ENCODE measurements at places on chromosomes 13 and 19.

DNA sequence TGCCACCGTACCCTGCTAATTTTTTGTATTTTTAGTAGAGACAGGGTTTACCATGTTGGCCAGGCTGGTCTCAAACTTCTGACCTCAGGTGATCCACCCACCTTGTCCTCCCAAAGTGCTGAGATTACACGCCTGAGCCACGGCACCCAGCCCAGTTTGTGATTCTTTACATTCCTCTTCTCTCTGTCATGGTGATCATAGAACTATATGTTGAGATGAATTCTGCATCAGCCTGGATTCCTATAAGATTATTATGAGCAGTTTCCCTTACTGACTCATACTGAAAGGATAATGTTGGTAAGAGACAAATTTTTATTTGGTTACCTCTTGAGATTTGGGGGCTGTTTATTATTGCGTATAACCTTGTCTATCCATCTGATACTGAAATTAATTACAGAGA is 121.5 kb upstream of the CSNK1A1L start:
- no peak for DNase-seq

DNA sequence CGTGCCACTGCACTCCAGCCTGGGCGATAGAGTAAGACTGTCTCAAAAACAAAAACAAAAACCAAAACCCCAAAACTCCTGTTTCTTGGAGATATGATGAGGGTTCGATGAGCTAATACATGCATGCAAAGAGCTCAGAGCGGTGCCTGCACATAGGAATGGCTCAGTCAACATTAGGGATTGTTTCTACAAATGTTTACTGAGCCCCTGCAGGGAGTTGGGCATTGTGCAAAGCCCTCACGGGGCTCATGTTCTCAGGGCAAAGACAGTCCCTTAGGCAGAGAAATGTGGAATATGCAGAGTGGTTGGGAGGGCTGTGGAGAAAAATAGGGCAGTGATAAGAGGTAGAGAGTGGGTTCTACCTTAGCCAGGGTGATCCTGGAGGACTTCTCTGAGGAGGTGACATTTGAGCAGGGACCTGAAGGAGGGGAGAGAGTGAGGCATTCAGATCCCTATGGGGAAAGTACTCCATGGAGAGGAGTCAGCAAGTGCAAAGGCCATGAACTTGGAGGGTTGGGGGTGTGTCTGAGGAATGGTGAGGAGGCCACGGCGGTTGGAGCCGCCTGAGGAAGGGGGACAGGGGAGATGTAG is 1.5 kb upstream of the EHD2 start:
- no peak for DNase-seq

DNA sequence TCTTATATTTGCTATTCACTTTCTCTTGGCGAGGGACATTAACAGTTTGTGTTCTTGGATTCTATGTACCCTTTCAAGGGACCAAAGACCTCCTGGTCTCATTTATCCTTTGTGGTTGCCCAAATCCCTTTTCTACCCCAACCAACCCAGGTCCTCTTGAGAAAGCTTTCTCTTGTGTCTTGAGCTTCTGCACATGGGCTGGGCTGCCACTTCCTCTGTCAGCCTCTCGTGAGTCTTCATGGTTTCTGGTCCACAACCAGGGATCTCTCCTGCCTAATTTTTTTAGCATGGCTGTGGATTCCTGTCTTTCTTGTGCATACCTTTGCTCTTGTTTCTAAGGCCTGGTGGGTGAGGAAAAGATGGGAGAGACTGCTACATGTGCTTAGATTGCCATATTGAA is 14.9 kb downstream of the TIMM13 start:
- no peak for DNase-seq

DNA sequence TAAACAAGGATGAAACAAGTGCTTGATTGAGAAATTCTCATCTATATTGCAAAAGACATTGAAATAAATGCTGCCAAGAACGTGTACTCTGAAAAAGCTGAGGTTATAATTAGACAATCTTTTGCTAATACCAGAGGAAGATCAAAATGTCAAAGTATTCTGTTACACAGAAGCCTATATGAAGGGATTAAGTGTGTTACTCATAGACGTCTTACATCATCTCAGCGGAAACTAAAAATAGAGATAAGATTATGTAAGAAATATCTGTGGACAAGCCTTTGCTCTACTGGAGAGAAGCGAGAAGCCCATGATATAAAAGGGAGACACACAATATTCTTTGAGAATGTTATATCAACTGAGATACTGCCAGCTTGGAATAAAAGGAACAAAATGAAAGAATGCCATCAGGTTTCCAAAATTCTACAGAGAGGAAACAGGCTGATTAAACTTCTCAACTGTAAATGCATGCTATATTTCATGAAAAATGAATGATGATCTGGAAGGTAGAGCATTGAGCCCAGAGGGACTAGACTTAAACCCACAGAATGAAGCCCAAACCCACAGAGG is 699.0 kb downstream of the GPC5 start:
- no peak for DNase-seq

DNA sequence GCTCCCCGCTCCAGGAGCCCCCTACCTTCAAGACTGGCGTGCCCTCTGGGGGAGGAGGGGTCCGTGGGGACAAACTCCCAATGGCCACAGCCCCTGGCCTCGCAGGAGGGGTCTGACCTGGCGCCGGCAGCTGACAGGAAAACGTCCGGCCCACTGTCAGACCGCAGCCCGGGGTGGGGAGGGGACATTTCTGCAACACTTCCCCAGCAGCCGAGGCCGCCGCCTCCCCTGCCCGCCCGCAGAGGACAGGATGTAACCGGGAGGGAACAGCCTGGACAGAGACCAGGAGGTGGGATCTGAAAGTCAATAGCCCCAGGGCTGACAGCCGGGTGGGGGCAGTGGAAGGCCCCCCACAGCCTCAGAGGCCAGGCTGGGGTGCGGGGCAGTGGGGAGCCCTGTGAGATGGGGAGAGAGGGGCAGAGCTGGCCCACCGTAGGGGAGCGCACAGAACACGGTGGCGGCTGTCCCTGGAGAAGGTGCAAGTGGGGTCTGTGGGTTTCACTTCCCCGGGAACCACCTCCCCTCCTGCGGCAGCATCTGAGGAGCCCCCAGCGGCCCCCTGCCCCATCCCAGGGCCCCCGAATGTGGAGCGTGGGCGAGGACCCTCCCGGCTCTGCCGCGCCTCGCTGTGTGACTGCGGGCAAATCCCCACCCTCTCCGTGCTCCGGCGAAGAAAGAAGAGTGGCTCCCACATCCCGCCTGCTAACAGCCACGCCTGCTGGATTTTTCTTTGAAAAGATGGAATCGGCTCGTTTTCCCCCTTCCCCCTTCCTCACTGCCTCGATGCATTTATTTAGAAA is at the start of gene PEAK3:
Gene PEAK3, minus strand, starts transcription at position 114 of the 800 bp plus-strand sequence. CDS start 1,244 bp downstream, outside the sequence.
- DNase-seq: no peak

DNA sequence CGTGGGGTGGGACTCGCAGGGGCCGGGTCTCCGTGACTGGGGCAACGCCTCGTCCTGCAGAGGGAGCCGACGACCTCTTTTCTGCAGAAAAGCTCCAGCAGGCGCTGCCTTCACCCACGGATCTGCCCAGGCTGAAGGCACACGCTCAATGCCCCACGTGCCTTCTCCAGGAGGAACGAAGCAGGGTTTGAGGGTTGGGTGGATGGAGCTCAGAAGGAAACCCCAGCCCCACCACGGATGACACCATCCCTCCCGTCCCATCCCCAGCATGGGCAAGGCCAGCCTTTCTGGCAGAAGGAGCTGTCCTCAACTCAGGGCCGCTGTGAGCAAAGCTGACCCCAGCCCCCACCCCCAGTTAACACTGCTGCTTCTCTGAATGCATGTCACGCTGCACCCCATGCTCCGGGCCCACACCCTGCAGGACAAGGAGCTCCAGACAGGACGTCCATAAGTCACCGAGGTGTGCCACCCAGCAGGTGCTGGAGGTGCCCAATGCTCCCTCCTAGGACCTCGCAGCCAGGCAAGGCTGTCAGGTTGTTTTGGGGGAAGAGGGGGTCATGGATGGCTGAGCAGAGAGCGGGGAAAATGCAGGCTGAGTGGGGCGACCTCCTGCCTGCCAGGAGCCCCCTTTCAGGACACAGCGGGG is 7.4 kb downstream of the C19orf25 start:
- no peak for DNase-seq

- no peak for DNase-seq
Measured at GRCh38 chr13:113724016-113724758, 34.8 kb upstream of the TMEM255B start.

GRCh38 chr13:96421314-96421713 is 331.4 kb downstream of the HS6ST3 start:
- DNase-seq: no peak

- DNase-seq: peak; percentile 30
Measured at GRCh38 chr19:18438331-18439024, 545 bp upstream of the ISYNA1 start.

DNA sequence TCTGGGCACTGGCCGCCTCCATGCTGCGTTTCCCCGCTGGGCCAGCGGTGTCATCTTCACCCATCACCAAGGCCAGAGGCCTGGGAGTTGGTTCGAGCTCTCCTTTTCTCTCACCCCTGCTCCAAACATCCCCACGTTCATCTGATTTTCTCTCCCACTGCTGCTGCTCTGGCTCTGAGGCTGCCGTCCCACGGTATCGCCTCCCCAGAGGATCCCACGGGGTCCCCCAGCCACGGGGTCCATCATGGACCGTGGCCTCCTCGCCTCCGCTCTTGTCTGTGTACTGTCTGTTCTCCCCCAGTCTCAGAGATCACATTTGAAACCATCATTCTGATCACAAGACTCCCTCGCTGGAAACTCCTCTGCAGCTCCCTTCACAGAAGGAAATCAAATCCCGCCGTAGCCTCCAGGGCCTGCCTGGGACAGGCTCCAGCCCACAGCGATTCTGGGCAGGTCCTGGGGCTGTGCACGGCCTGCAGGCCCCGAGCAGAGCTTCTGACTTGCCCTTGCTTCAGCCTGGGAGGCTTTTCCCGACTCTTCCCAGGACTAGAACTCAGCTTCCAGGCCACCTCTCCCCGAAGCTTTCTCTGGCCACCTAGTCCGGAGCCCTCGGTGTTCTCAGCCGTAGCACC is 64.2 kb downstream of the SOX1 start:
- no peak for DNase-seq

- no peak for DNase-seq
Measured at GRCh38 chr19:39131255-39131755, 5.7 kb downstream of the PAK4 start.

DNA sequence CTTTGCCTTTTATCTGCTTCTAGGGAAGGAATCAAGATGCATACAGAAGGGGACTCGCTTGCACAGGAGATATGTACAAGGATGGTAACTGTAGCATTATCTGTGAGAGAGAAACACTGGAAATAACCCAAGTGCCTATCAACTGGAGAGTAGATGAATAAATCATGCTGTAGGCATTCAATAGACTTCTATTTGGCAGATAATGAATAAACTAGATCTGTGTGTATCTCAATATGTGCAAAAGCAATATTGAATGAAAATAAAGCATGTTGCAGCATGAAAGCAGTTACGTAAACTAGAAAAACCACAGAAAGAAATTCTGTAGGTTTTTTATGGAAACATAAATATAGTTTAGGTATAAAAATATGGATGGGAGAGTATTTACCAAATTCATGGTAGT is 38.6 kb upstream of the RGCC start:
- DNase-seq: no peak

GRCh38 chr19:33683881-33684537 is 62.3 kb downstream of the CHST8 start:
- peak; percentile 29 for DNase-seq

DNA sequence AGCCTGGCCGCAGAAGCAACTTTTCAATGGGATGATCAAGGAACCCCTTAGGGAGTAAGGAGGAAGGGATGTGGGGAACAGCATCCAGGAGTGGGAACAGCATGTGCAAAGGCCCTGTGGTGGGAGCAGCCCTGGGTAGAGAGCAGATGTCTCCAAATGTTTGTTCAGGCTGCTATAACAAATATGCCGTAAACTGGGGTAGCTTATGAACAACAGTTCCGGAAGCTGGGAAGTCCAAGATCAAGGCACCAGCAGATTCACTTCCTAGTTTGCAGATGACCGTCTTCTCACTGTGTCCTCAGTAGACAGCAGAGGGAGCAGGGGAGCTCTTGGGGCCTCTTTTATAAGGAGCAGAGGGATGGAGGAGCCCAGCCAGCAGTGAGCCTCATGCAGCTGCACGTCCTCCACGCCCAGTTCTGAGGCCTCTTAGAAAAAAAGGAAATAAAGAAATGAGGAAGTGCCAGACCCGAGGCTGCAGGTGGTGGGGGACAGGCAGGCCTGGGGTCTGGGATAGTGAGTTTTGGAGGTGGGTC is 4.2 kb upstream of the LRRC25 start:
- peak; percentile 27 for DNase-seq

- DNase-seq: no peak
Measured at GRCh38 chr19:43332058-43332922, 21.2 kb upstream of the CD177 start.

DNA sequence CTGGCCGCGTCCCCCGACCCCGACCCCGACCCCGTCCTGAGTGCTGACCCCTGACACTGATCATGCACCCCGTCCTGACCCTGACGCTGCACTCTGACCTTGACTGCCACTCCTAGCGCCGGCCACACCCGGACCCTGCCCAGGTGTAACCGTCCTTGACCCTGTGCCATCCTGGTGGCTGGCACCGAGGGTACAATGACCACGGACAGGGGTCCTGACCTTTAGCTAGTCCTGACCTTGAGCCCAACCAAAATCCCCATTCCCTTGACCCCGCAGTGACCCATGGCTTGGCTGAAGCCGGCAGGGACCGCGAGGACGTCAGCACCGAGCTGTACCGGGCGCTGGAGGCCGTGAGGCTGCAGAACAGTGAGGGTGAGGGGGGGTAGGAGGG is 25.9 kb downstream of the CLEC4M start:
- no peak for DNase-seq

GRCh38 chr13:74423434-74423833 is 289.2 kb upstream of the KLF12 start:
- DNase-seq: no peak

DNA sequence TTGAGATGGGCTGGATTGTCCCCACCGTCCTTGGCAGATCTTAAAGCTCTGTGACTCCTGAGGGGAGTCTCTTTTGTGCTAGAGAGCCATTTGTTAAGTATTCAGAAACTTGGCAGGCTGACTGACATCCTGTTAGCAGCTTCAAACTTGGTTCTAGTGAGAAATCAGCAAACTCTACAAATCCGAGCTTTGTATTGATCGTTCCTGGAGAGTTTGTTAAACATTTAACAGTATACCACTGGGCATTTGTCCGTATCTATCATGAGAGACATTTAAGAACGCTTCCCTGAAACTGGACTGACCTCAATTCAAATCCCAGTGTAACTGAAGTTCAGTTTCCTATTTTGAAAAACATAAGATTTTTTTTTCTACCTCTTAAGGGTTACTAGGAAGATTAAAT is 3.1 kb downstream of the ATP12A start:
- DNase-seq: no peak

- no peak for DNase-seq
Measured at GRCh38 chr13:113526466-113527220, 36.1 kb upstream of the DCUN1D2 start.

- no peak for DNase-seq
Measured at GRCh38 chr13:52047463-52047862, 23.0 kb downstream of the UTP14C start.

DNA sequence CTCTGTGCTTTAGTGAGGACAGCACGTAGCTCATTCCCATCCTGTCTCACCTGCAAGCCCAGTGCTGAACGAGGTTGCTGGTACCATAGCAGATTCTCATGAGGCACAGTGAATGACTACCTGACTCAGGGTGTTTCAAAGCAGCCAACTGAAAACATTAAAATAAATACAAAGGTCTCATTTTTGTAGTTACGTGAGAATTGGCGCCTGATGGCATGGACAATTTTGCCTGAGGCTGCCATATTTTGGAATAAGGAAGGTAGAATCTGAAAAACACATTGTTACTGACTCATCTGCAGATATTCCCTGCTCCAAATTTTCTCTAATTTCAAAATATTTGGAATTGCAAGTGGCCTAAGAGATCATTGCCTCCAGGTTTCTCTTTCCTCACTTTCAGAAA is 429.7 kb downstream of the FGF14 start:
- DNase-seq: no peak

GRCh38 chr13:104372095-104372655 is 1306.0 kb upstream of the SLC10A2 start:
- DNase-seq: no peak
